ENCODE measurements at places on chromosomes 7 and 10.
A peak's percentile ranks its signal among the peaks of the same experiment; 100 is the strongest.

GRCh38 chr7:468681-469562 is 50.7 kb downstream of the PDGFA start:
- peak; percentile 47 for DNase-seq

- no peak for DNase-seq
Measured at GRCh38 chr7:43535031-43535451, 47.9 kb upstream of the STK17A start.

- no peak for DNase-seq
Measured at GRCh38 chr7:158525648-158526484, 61.8 kb downstream of the PTPRN2 start.

- no peak for DNase-seq
Measured at GRCh38 chr7:105653441-105654005, 72.2 kb upstream of the EFCAB10 start.

DNA sequence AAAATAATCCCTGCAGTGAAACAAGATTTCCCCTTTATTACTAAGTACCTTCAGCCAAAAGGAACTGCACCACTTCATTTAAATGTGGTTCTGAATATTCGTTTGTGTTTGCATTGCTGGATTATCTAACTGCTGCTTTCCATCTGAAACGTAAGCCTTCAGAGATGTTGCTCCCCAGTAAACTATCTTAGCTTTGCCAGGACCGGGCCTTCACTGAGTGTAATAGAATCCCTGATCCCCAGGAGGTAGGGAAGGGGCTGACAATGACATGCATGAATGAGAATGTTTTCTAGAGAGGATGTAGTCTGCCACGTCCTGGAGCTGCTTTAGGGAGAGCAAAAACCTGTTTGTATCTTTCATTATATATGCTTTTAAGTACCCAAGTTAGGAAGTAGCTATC is 19.5 kb upstream of the INSYN2A start:
- no peak for DNase-seq

GRCh38 chr10:129912986-129913695 is 50.9 kb downstream of the EBF3 start:
- no peak for DNase-seq

DNA sequence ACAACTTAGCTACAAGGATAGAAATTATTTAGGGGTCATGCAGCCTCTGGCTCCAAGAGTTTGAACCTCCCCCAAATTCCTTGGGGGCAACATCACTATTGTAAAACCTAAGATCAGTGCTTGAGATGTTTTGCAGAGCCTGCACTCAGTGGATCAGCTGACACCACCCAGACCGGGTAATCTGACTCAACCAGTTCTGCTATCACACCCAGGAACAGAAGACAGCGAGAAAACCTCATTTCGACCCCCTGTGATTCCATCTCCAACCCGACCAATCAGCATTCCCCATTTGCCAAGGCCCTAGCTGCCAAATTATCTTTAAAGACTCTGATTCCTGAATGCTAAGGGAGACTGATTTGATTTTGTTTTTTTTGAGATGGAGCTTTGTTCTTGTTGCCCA is 5.2 kb downstream of the TACR2 start:
- DNase-seq = no peak

DNA sequence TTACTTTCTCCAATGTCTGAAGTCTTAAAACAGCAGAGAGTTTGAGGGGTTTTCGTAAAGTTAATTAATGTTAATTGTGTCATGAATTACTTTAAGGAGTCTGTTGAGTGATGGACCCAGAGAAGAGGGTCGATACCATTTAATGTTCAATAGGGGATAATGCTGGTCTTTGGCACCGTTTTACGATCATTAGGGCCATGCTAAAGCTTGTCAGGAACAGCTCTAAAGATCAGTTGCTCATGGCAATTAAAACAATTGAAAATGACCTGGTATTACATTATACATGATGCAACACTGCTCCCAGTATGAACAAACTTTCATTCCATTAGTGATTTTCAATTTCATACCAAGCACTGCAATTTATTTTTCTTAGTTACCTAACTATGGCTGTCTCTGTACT is 296.9 kb downstream of the ETV1 start:
- no peak for DNase-seq

- peak; percentile 18 for DNase-seq
Measured at GRCh38 chr7:128099204-128099671, 68.0 kb upstream of the LRRC4 start.

DNA sequence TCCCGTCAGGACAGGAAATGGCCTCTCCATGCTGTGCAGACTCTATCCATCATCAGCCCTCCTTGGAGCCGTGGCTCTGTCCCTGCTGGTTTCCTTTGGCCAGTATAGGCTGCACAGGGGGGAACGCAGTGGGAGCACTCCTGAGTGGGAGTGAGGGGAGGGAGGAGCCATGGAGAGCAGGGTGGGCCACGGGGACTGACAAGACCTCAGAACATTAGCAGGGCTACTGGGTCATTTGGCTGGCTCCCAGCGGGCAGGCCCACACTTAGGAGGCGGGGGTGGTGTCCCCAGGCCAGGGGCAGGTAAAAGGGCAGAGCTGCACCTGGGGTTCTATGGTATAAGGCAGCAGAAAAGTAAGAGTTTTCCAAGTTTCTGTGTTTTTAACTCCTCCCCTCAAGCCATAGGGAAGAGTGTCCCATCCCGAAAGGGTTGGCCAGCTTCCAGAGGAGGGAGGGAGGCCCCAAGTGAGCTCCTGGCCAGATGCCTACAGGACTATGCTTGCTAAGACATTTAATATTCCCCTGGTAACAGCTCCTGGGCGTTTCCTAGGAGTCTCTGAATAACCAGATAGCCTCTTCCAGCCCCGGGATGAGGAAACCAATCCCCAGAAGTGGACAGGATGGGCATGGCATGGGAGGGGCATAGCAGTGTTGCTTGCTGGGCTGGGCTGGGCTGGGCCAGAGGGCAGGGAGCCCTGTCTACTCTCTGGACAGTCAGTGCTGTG is 5.5 kb upstream of the OPN4 start:
- DNase-seq = no peak

DNA sequence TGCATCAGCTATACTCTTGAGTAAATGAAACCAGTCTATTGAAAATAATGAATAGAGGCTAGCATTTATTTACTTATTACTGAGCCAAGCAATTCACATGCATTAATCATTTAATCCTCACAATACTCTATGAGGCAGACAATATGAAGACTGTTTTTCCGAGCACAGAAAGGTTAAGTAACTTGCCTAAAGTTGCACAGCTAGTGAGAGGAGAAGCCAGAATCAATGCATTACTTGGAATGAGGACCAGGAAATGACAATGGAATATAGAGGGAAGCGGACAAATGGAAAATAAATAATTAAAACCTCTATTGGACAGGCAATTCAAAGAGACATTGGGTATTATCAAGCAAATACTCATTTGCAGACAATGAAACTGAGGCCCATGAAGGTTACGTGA is 207.6 kb upstream of the PRKCQ start:
- no peak for DNase-seq

DNA sequence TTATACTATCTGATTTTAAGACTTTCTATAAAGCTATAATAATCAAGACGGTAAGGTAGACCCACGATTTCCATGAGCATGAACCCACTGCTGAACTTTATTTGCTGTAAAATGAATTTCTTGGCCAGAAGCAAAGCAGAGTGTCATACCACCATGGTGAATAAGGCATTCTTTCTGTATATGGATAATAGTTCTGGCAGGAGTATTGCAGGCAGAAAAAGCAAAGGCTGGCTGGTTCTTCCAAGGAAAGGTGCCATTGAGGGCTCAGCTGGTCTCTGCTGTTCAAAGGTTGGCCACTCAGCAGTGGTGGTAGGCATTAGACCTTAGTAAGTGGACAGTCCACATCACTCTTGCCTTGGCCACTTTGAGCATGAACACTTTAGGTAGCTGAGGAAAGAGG is 104.1 kb upstream of the KCNMA1 start:
- no peak for DNase-seq

GRCh38 chr7:157299613-157300368 is 37.0 kb upstream of the DNAJB6 start:
- DNase-seq = peak; percentile 46

DNA sequence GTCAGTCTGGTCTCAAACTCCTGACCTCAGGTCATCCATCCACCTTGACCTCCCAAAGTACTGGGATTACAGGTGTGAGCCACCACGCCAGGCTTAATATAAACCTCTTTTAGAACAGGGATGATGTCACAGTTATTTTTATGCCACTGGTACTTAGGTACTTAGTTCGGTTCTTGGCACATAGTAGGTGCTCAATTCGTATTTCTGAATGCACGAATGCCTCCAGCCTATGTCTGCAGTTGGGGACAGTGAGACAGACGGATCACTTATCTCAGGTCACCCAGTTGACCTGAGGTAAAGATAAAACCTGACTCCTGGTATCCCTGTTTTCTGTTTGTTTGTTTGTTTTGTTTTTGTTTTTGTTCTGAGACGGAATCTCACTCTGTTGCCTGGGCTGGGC is 6.1 kb upstream of the NAT16 start:
- no peak for DNase-seq

- no peak for DNase-seq
Measured at GRCh38 chr7:2168615-2169311, 64.0 kb downstream of the MAD1L1 start.

- DNase-seq = no peak
Measured at GRCh38 chr10:75911426-75911825, 480.0 kb downstream of the LRMDA start.

GRCh38 chr7:98185101-98185500 is 26.1 kb upstream of the BHLHA15 start:
- no peak for DNase-seq

GRCh38 chr10:20007426-20007825 is 191.2 kb downstream of the PLXDC2 start:
- no peak for DNase-seq

DNA sequence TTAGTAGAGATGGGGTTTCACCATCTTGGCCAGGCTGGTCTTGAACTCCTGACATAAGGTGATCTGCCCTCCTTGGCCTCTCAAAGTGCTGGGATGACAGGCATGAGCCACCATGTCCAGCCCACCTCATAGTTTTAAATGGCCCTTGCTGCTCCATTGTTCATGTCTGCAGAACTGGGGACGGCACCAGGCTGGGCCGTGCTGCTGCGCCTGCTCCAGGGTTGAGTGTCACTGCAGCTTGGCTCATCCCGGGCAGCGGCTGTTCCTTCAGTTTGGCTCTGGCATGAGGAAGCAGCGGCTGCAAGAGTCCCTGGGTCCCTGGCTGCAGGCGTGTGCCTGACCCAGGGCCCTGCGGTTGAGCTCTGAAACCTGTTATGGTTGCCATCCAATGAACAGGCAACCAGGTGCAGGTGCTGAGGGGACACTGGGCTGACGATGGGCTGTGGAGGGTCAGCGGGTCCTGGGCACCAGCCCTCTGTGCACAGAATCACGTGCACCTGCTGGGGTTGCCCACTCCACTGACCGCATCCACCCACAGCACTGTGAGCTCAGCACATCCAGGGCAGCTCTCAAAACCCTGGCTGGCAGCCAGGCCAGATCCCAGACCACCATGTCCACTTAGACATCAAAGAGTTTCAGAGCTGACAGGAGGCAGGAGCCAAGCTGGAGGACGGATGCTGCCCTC is 70.2 kb upstream of the PPP2R2D start:
- DNase-seq = no peak

- no peak for DNase-seq
Measured at GRCh38 chr10:95350830-95351228, 60.0 kb upstream of the PDLIM1 start.

DNA sequence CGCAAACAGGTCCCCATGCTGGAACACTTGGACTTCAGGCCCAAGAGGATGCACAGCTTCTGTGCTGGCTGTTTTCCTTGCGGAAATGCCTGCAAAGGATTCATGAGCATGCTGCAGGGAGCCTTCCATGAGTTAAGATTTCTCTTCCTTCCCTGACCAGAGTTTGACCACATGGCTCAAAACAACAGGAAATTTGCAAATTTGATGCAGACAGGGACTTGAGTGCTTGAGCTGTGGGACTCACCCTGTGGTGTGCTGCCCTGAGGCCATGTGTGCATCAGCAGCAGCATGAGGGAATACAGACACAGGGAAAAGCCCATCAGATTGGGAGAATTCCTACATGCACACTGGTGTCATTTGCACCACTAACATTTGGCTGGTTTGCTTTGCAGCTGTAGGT is 195.4 kb downstream of the CDC14C start:
- no peak for DNase-seq

- DNase-seq = peak; percentile 67
Measured at GRCh38 chr10:24822590-24822989, 98.9 kb upstream of the ARHGAP21 start.

DNA sequence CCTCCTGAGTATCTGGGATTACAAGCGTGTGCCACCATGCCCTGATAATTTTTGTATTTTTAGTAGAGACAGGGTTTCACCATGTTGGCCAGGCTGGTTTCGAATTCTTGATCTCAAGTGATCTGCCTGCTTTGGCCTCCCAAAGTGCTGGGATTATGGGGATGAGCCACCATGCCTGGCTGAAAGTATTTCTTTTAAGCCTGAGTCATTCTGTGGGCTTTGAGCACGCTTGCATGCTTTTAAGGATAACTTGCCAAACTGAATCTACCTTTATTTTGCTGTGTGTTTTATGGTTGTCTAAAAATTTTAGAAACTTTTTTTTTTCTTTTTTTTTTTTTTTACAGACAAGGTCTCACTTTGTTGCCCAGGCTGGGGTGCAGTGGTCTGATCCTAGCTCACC is 33.2 kb downstream of the CNNM2 start:
- DNase-seq = no peak

DNA sequence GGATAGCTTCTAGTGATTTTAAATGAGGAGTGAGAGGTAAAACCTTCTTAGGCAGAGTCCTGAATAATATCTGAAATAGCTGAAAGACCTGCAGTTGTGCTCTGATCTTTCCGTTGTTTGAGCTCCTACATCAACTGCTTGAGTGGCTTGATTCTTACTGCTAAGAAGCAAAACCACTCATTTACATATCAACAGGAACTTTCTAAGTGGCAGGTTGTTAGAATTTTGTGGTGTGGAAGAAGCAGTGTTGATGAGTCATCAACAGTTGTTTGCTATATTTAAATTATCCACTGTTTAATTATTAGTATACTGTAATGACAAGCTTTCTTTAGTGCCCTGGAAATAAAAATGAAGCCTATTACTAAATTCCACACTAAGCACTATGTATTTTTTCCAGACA is 689.5 kb downstream of the DNAJB9 start:
- DNase-seq = no peak

GRCh38 chr10:7388602-7389001 is 22.2 kb downstream of the SFMBT2 start:
- DNase-seq = peak; percentile 68

DNA sequence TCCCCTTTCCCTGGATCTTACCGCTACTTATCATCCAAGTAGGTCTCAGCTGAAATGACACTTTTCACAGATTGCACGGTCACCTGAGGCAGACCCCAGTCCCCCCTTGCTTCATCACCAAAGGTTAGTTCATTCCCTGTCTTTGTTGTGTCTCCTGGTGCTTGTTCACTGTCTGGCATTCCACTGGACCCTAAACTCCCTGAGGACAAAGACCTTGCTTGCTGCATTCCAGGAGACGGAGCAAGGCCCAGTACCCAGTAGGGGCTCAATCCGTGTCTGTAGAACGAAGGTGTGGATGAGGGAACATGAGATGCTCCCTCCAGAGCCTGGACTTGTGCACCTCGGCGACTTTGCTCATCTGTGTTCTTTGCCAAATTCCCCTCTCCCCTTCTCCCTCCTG is 160.0 kb downstream of the RAB11FIP2 start:
- DNase-seq = no peak
